T-helper 17 cell (primary cell): ENCODE measurements at places on chromosomes 11 and 22. TPM values are rescaled to one million over a fixed set of nuclear protein-coding genes. Genes with fewer than 3 reads are reported as not detected.

- no peak for DNase-seq
Observed at GRCh38 chr11:104163100-104164027, 583 bp downstream of the PDGFD start.

GRCh38 chr11:43948341-43949225 is 6.1 kb downstream of the C11orf96 start:
- DNase-seq, result no peak

DNA sequence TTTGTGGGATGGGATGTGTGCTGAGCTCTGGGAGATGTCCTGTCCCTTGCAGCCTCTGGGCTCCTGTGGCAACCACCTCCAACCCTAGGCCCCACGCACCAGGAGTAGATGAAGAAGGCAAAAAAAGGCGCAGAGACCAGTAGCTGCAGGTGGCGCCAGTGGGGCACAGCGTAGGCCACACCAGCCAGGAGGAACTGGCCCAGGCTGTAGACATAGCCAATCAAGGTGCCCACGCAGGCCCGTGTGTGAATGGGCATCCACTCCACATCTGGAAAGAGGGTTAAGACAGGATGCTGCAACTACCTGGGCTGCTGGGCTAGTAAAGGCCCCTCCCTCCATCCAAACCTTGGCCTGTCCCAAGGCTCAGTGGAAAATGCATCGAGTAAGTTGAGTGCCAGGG is 3.0 kb downstream of the SLC22A6 start:
- no peak for DNase-seq

GRCh38 chr22:28560046-28560742 is 119.4 kb downstream of the TTC28 start:
- no peak for DNase-seq

Gene IGSF22
- total RNA-seq, result 2.0 TPM

Gene C22orf15
- total RNA-seq, result 0.81 TPM

Gene FAM76B
- total RNA-seq, result 55.5 TPM
